GM12878 (cell line): ENCODE measurements at places on chromosomes 16 and 17. TPM values are rescaled to one million over a fixed set of nuclear protein-coding genes. Genes with fewer than 3 reads are reported as not detected.

CDRT4 gene
- 0.51 TPM in 1 of 2 replicates, not detected in the other for polyA plus RNA-seq

PYCARD gene
- polyA plus RNA-seq = 69.9 and 70.9 TPM in 2 replicates

- no peak for DNase-seq
Observed at GRCh38 chr17:6701719-6702118, 11.4 kb downstream of the SLC13A5 start.

DNA sequence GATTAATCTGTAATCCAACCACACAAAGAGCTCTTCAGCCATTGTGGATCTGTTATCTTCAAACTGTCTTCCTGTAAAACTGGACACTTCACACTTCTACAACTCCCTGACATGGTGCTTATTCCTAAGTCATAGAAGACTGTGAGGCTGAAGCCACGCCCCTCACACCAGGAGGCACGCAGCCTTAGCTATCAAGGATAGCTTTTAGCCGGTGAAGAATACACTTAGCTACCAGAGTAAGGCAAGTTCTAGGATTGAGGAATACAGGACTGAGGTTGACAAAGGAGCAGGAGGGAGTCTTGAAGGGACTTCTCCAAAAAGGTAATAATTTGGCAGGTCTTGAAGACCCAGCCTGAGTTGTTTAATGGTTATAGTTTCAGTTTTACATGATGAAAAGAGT lies 79.8 kb upstream of the GAS7 start:
- no peak for DNase-seq
